ENCODE measurements at places on chromosomes 5 and 9. TPM values are rescaled to one million over a fixed set of nuclear protein-coding genes. Genes with fewer than 3 reads are reported as not detected.

Gene PURA
- 8.3 TPM for total RNA-seq

Gene ANKRD18A
- 4.3 TPM for total RNA-seq

Gene CER1
- 0.99 TPM for total RNA-seq

Gene PCDHA7
- total RNA-seq = 2.5 TPM

DNA sequence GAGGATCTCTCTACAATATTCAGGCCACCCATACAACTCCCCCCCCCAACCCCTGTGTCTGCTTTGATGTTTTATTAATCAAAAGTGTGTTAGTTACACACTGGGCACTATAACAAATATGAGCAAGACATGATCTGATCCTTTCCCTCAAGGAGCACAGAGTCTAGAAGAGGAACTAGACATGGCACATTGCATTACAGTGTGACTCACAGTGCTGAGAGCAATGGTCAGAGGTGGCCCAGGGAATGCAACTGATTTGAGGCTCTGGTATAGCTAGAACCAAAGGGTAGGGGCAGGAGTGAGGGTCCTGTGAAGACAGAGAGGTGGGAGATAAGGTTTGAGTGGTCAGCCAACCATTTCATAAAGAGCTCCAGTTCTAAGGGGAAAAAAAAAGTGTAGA is 539.2 kb downstream of the ACTL7B start:
- no peak for DNase-seq

DNA sequence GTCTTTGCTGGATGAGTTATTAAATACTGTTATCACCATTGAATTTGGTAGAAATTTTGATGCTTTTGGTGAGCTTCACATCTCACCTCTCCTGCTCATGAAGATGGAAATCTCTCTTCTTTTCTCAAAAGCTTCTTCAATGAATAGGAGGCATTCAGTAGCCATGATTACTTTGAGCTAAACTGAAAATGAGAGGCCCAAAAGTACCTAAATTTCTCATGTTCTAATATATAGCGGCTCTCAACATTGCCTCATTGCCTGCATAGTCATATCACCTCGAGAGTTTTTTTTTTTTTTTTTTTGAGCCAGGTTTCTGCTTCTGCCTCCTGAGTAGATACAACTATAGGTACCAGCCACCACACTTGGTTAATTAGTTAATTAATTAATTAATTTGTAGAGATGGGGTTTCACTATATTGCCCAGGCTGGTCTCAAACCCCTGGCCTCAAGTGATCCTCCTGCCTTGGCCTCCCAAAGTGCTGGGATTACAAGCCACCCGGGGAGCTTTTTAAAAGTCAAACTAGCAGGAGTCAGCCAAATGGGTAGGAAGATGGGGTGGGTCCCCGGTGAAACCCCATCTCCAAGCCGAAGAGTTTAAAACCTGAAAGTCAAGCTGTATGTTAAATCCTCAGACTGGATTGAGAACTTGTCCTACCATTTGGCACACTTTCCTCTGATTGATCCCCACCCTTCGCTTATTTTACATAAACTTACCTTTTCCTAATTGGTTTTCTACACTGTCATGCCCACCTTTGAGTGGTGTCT is 169.0 kb downstream of the DOCK2 start:
- DNase-seq = no peak

GRCh38 chr9:35237311-35237710 is 75.5 kb downstream of the UNC13B start:
- no peak for DNase-seq

- no peak for DNase-seq
These were observed 131.8 kb upstream of the FBN2 start for GRCh38 chr5:128669803-128670202.

GRCh38 chr5:78405829-78406750 is 45.7 kb downstream of the SCAMP1 start:
- no peak for DNase-seq

- no peak for DNase-seq
These were observed 39.8 kb upstream of the DAP start for GRCh38 chr5:10800852-10801251.

DNA sequence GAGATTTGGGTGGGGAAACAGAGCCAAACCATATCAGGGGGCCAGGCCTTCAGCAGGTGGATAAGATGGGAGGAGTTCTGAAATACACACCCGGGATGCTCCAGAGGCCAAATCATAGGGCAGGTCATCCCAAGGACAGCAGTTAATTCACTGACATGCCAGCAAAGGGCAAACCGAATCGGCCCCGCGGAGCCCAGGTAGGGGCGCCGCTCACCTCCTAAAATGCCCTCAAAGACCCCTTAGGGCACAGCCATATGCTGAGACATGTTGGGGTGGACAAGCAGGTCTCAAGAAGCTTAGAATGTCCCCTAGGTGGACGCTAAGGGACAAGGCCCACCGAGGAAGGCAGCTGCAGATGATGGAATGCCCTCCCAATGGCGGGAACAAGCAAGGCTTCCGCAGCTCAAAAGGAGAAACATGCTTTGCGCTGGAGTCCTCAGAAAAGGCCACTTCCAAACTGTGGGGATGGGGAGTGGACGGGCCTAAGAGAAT is 144.9 kb downstream of the ERCC6L2 start:
- no peak for DNase-seq

DNA sequence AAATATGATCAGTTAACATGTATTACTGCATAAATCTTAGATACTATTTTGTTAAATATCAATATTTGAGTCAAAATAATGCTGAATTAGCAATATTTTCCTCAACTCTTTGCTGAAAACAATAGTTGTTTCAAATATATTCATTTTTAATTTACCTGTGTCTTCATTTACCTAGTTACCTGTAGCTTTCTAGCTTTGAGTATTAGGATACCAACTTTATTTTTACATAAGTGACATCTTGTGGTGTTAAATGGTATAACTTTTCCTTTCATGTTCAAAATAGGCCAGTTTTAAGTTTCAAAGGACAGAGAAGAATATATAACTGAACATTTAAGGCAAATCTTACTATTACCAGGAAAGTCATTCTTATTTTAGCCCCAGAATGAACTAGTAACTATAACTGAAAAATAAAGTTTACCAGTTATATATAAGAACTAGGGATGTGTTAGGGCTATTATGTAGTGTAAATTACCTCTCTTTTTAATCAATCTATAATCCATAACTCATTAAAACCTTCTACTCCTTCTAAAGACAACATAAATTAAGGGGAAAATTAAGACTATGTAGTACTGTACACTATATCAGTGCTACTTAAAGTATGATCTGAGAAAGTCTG is 25.3 kb downstream of the AP3B1 start:
- DNase-seq = no peak

DNA sequence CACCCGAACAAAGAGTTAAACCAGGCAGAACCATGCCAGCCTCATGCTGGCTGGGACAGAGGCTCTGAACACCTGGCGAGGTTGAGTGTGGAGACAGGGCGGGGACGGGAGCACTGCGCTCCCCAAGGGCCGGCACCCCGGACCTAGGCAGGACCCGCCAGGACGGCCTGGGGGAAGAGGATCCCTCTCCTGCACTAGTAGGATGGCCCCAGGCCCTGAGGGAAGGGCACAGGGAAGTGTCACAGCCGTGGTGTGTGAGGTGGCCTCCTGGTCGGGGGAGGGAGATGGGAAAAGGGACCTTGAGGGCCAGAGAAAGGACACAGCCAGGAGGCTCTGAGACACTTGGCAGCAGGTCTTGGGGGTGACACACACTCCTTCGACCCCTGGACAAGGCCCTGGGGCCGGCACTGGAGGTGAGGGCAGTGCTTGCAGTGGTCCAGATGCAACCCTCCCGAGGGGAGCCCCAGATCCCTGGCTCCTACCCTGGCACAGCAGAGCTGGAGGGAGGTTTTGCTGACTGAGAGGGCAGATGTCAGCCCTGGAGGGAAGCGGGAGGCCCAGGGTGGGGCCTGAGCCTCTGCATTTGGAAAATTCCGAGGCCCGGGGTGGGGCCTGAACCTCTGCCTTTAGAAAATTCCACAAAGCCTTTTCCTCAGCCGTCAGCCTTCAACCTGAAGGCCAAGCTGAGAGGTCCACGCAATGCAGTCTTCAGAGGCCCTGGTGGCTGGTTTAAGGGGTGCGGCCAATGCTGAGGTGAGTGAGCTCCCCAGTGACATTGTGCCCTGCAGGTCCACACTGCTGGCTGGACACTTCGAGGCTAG is 24.8 kb upstream of the TERT start:
- peak; percentile 63 for DNase-seq

GRCh38 chr9:130478736-130479575 is 34.2 kb downstream of the ASS1 start:
- no peak for DNase-seq

DNA sequence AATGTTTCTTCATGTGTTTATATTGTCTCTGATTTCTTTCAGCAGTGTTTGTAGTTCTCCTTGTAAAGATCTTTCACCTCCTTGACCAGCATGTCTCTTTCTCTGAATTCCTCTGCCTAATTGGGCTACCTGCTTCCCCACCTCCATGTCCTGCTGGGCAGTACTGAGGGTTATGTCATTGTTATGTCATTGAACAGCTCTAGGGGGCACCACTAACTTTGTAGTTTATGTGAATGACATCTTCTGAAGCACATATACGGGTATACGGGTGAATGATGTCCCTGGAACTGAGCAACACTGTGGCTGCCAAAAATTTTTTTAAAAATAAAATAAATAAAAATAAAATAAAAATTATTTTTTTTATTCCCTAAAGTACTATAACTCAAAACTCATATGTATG is 16.9 kb upstream of the SNCAIP start:
- no peak for DNase-seq

DNA sequence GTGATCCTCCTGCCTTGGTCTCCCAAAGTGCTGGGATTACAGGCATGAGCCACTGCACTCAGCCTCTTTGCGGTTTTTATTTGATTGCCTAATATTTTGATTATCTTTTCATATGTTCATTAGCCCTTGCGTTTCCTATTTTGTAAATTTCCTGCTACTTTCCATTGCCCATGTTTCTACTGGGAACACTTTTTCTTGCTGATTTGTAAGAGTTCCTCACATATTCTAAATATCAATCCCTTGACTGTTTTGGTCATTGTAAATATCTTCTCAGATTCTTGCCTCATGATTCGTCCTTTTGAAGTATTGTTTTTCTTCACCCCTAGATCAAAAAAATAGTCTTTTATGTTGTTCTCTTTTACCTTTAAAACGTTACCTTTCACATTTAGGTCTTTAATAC is 37.9 kb upstream of the TTC1 start:
- DNase-seq = no peak

DNA sequence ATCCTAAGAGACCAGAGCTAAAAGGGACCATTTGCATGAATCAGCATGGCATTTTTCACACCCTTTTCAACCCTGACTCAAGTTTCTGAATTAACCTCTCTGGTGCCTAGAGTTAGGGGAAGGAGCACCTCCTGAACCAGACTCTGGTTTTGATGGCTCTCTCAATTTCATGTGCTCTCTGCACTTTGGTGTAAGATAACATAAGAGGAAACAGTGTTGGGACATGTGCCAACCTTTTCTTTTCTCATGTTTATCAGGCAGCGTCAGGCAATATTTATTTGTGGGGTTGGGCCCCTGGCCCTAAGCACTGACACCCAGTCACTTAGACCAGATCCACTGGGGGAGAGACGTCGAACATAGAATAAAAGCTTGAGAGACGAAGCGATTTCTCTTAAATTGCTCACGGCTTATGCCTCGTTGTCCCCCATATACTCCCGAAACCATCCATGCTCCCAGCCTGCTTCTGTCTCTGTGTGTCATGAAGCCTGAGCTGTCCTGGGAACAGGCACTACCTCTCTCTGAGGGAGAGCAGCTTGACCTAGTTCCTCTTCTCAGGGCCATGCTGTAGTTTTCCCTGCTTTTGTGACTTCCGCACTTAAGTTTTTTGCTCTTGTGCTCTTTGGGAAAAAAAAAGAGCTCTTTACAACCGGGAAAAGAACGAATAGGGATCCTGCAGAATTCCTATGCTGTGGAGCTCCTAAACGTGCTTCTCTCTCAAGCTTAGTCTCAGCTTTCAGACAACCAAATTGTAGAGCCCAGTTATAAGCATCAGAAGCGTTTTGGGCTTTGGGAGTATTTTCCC is 195.7 kb downstream of the NR3C1 start:
- DNase-seq = no peak

- no peak for DNase-seq
These were observed 45.9 kb downstream of the RGS3 start for GRCh38 chr9:113509463-113509862.

GRCh38 chr5:146369691-146370090 is 31.1 kb downstream of the POU4F3 start:
- no peak for DNase-seq

GRCh38 chr9:78664370-78664769 is 367.4 kb downstream of the PSAT1 start:
- DNase-seq = no peak

- DNase-seq = no peak
These were observed 39.7 kb upstream of the ZNF622 start for GRCh38 chr5:16505140-16505891.

DNA sequence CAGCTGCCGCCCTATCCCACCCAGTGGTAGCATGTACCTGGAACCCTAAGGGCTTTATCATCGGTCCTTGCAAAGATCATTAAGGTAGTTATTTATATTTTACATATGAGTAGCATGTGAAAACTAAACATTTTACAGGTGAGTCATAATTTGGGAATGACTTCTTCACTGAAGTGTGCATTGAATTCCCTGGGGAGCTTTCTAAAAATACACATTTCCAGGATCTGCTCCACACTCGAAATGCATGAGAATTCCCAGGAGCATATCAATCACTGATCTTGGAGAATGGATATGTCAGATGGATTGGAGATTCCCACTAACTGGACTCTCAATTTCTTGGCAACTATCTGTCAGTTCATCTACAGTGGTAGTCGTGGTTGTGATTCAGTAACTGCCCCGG is 717.5 kb downstream of the IRX1 start:
- DNase-seq = no peak

DNA sequence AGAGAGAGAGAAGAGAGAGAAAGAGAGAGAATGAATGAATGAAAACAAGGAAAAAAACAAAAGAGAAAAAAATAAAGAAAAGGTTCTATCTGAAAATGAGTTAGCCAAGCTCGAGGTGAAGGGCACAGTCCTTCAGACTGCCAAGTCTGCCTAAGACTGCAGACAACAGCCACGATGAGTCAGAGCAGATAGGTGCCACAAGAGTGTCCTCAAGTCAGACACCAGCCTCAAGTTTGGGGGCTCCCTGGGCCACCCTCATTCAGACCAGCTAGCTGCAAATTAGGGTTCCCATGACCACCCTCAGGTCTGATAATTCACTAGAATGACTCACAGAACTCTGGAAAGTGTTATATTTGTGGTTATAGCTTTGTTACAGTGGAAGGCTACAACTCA is 13.9 kb upstream of the HABP4 start:
- no peak for DNase-seq
